ENCODE measurements at places on chromosomes 13 and 19.

GRCh38 chr19:38245826-38246498 is 10.2 kb downstream of the PPP1R14A start:
- no peak for DNase-seq

DNA sequence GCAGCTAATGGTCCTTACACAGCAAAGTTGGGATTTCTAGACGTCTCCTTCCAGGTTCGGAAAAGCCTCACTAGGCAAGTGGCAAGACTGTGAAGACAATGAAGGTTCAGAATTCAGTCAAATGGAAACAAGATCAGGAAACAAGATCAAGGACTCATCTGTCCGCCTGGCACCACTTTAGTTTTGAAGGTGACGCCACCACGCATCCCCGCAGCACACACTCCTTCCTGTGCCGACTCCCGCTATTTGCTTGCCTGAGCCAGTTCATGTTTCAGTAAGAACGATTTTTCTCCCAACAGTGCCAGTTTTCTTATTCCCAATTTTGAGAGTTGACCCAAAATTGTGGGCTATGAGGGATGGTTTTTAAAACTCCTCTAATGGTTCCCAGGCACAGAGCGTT is 41.4 kb downstream of the MPHOSPH8 start:
- DNase-seq, result no peak

- no peak for DNase-seq
Measured at GRCh38 chr13:98080280-98080679, 62.6 kb upstream of the FARP1 start.

GRCh38 chr13:111119966-111120365 is 4.9 kb downstream of the ARHGEF7 start:
- no peak for DNase-seq

GRCh38 chr19:12610540-12611360 is at the start of the genes ZNF490 and ZNF791:
TSS of gene ZNF490 (minus strand) at chr19:12610813. CDS start at chr19:12610680, 133 bp downstream.
TSS of gene ZNF791 (plus strand) at chr19:12610920. CDS start at chr19:12611080, 160 bp downstream.
- peak; percentile 91 for DNase-seq

DNA sequence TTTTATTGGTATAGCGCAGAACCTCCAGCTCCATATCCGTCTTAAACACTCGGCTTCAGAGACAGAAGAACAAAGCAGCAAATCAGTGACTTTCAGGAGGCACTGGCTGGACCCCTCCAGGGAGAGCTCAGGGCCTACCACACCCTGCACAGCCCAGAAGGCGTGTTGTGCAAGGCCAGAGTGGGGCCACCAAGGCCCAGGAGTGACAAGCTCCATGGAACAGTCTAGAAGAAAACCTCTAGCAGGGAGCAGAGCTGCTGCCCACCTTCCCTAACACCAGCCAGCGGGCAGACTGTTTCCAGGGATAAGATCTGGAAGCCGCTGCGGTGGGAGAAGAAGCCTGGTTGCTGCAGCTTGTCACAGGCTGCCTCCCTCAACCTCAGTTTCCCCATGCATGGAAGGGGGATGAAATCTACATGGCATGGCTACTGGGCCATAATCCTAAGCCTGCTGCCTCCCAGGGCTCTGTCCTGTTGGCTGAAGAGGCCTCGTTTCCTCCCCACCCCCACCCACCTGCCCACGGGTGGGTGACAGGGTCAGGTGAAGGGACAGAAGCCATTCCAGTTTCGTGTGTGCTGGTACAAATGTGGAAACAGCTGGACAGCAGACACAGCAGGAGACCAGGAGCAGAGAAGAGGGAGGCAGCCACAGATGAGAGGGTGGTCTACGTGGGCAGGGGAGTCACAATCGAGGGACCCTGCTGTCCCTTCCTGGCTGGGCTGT is 57.4 kb downstream of the PEPD start:
- no peak for DNase-seq

DNA sequence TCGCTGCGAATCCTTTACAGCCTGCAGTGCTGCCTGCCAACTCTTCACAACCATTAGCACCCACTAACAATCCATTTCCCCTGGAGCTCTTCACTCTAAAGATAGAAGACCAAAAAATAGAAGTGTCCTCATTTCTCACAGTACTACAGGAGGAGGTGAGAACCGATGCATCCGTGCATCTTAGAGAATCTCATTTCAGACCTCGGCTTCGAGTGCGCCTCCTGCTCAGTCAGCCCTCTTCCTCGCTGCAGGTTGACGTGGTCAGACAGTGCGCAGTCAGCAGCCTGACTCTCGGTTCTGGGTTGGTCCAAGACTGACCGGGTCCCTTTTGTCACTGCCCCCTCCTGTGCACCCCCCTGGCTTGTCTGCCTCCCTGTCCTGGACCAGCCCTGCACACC is 85.3 kb downstream of the RAB20 start:
- no peak for DNase-seq

GRCh38 chr13:48492470-48493065 is 40.3 kb downstream of the RCBTB2 start:
- peak; percentile 48 for DNase-seq

DNA sequence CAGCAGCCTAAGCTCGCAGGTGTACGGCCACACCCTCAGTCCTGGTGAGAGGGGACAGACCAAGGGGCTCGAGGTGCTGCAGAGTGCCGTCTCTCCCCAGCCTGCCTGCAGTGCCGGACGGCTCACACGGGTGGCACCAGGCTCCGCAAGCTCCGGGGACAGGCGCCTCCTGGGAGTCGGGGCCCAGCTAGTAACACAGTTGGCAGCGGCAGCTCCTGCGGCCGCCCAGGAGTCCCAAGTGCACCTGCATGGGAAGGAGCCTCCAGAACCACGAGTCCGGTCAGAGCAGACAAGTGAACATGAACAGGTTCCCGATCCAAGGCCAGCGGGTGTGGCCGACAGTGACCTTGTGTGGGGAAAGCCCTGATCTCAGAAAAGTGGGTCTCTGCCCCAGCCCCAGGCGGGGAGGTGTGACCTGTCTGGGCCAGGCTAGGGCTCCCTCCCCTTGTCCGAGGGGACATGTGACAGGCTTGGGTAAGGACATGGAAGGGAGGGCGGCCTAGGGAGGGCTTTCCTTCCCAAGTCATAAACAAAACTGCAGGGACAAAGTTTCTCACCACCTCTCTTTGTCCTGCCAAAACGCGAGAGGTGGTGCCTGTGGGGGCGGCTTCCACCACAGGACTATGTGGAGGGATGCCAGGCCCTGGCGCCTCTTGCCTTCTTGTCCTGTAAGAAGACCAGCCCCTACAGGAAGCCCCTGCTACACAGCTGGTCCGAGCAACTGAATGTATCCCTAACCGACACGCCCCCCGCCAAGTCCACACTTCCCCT is 46.5 kb downstream of the MLLT1 start:
- DNase-seq, result no peak

GRCh38 chr13:91329733-91330132 is 17.8 kb upstream of the MIR17HG start:
- DNase-seq, result no peak

DNA sequence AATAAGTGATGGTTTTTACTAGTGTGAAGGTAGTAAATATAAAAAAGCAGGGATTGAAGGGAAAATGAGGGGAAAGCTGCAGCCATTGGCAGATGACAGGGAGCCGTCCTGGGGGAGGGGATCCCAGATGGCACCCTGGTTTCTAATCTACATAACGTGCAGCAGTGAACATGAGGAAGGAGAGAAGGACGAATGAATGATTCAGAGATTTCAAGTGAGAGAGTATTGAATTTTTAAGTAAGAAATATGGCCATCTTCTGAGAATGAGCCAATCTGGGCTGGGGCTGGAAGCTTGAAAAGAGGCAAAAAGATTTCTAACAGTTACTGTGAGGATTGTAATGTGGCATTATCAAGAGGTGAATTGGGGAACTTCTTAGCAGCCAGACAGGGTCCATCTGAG is 414.2 kb downstream of the MYO16 start:
- no peak for DNase-seq

- no peak for DNase-seq
Measured at GRCh38 chr13:110297766-110298504, 9.0 kb downstream of the COL4A1 start.

GRCh38 chr13:48994706-48995105 is 19.0 kb downstream of the FNDC3A start:
- no peak for DNase-seq
